ENCODE measurements at places on chromosomes 7 and 10. TPM values are rescaled to one million over a fixed set of nuclear protein-coding genes. Genes with fewer than 3 reads are reported as not detected.

Gene RET
- 1.4 TPM for total RNA-seq

Gene AEBP1
- total RNA-seq = 141 TPM

DNA sequence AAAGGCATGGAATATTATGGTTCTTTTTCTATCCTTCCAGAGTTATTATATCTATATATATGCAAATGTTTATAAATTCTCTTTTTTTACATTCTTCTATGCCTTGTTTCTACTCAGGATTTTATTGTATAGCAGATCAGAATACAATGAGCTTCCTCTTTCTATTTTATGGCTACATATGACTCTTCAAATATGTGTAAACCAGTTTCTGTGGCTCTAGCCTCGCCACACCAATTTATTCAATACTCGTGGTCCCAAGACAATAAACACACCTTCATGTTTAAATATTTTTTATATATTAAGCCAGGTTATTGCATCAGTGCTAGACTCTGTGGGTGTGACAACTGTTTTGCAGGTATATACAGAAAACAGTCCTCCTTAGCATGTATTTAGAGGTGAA lies 237.5 kb upstream of the MKLN1 start:
- ATAC-seq = no peak

GRCh38 chr7:86708031-86708680 lies 64.4 kb downstream of the GRM3 start:
- ATAC-seq = no peak

- ATAC-seq = peak; percentile 44
These were observed 38.0 kb downstream of the INPP5A start for GRCh38 chr10:132575320-132576201.

DNA sequence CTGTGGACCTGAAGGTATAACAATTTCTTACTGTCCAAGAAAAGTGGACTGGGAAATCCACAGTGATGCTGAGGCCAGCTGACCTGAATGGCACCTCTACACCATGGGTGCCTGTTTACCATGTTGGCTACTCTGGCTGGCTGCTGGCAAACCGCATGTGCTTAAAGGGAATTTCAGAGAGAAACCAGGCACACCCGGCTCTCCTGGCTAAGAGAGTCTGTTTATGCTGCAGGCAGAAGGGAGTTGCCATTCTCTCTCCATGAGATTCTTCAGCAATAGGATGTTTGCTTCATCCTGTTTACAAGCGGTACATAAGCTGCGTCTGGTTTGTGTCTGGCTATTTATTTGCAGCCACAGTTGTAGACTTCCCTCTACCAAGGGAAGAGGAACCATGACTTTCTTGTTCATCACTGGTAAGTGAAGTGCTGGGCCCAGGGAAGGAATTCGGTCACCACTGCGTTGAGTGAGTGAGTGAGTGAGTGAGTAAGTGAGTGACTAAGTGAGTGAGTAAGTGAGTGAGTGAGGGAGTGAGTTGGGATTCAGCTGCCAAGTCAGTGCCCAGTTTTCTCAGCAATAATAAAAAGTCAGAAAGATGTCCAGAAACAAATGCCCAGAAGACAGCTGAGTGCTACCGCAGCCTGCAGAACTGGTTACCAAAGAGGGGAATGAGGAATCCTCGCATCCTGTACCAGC lies 90.4 kb downstream of the COBL start:
- no peak for ATAC-seq

GRCh38 chr10:110115784-110116520 lies 91.5 kb upstream of the MXI1 start:
- no peak for ATAC-seq

DNA sequence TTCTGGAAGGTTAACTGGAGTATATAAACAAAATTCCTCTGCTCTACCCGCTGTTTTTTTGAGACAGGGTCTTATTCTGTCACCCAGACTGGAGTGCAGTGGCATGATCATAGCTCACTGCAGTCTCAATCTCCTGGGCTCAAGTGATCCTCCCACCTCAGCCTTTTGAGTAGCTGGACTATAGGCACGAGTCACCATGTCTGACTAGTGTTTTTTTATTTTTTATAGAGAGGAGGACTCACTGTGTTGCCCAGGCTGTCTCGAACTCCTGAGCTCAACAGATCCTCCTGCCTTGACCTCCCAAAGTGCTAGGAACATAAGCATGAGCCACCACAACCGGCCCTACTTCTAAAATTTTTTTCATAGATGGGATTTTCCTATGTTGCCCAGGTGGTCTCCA lies 2.2 kb downstream of the RAB18 start:
- no peak for ATAC-seq

GRCh38 chr7:3805151-3805550 lies 504.1 kb downstream of the SDK1 start:
- no peak for ATAC-seq

- ATAC-seq = no peak
These were observed 5.2 kb upstream of the HTR7 start for GRCh38 chr10:90862908-90863514.

- ATAC-seq = peak; percentile 2
These were observed 59.5 kb upstream of the PRPS1L1 start for GRCh38 chr7:18087026-18087686.

Measured in gastroesophageal sphincter (tissue), 4 donors.